ENCODE measurements at places on chromosomes 16 and 17. TPM values are rescaled to one million over a fixed set of nuclear protein-coding genes. Genes with fewer than 3 reads are reported as not detected.

Gene ADAT1
- total RNA-seq, result 47.4 TPM

DNA sequence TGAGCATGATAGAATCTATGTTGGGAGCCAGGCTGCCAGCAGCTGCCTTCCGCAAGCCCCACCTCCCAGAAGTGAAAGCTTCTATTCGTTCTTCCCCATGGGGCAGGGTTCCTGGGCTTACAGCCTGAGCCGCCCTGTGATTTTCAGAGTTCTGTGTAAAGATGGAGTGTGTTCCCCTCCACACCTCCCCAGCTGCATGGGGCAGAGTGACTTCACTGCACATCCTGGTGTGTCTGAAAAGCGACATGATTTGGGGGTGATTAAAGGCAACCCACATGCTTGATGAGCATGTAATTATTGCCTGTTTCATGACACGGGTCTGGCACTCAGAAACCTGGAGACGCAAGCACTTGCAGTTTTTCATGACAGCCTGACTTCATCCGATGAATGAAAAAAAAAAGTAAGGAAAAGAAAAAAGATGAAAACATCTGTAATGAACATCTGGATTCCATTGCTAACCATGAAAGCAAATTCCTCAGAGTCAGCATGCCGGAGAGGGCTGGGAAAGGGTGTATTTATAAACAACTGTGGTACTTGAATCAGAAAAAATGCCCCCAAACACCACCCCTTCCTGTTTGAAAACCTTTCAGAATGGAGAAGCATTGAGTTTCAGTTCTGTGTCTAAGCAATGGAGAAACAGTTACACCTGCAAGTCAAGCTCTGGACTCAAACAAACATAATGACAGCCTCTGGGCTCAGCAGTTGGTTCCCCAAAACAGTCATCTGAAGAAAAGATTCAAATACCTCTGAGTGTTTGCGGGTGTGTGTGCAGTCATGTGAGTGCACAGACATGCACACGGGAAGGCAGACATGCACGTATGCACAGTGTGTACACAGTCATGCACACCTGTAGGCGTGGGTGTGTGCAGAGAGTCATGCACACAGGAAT, 266.0 kb downstream of the ENGASE start:
- no peak for DNase-seq

DNA sequence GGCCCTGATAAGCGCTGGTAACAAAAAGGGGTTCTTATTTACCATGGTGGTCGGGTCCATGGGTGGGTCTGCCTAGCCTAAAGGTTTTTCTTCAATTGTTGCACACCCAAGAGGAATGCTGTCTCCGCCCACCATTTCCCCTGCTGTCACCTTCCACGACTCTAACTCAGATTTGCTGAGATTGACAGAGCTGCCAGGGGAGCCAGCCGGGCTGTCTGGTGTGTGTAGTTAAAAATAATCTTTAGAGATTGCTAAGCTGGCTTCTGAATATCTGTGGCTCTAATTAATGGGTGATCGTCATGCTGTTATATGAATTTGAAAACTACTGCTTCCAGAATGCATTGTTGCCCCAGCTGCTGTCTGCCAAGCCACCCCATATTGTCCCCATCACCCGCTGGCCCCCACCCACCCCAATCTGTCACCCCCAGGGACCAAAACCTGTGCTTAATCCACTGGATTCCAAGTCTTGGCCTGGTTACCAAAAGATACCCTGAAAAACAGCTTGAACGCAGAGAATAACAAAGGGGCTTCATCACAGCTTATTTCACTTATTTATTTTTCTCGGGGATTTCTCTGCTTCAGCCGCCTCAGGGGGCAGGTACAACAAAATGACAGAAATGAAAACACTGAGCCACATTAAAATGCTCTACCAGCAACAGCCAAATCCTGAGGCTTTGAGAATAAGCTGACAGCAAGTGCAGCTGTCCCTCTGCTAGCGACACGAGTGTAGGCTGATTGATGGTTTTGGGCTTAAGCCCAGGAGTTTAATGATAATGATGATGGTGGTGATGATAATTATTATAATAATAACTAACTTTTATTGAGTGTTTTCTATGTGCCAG, 46.1 kb upstream of the NLK start:
- DNase-seq, result no peak

GRCh38 chr17:57455063-57455914, 199.0 kb downstream of the MSI2 start:
- DNase-seq, result no peak

All from tibial nerve (tissue), 4 donors.